Foreskin fibroblast (primary cell): ENCODE measurements at places on chromosomes 16 and 17.
A peak's percentile ranks its signal among the peaks of the same experiment; 100 is the strongest.

DNA sequence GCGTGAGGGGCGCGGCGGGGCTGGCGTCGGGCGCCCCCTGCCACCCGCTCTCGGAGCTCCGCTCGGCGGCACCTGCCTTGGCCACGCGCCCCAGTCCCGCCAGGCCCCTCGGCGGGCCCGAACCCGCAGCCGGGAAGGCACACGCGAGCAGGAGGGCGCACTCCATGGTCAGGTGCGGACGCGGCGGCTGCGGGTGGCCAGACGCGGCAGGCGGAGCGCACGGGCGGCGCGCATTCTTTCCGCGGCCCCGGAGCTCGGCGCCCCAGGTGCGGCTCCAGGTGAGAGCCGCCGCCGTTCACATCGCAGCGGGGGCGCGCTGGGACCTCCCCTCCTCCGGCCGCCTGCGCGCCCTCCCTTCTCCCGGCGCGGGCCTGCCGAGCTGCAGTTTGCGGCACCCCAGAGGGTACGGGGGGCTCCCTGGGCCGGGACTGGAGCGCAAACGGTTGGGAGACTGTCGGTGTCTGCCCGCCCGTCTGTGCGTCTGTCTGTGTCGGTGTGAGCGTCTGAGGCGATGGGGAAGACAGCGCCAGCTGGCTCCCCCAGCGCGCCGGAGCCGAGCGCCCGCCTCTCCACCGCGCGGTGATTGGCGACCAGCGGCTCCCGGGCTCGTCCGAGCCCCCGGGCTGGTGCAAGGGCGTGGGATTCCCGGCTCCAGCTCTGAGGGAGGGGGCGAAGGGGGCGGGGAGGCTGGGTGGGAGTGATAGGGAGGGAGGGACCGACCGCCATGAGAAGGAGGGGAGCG lies at the start of gene ADAMTS18:
Gene ADAMTS18, minus strand, starts transcription at position 505 of the 742 bp plus-strand sequence. Its CDS starts 339 bp downstream, at position 166.
- DNase-seq: no peak

DNA sequence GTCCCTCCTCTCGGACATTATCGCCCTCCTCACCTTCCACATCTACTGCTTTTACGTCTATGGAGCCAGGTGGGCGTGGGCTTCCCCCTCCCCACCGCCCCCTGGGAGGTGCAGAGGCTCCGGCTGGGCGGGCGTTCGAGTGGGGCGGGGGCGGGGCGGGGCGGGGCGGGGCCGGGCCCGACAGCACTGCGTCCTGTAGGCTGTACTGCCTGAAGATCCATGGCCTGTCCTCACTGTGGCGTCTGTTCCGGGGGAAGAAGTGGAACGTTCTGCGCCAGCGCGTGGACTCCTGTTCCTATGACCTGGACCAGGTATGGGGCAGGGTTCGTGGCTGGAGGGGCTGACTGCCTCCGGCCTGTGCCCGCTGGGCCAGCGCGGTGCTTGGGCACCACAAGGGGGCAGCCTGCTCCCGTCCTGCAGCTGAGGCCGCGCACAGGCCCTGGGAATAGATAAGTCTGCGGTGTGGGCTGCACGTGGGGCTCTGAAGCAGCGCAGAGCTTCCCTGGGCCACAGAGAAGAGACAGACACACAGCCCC lies 9.2 kb downstream of the PIGQ start:
- DNase-seq: peak; percentile 45

DNA sequence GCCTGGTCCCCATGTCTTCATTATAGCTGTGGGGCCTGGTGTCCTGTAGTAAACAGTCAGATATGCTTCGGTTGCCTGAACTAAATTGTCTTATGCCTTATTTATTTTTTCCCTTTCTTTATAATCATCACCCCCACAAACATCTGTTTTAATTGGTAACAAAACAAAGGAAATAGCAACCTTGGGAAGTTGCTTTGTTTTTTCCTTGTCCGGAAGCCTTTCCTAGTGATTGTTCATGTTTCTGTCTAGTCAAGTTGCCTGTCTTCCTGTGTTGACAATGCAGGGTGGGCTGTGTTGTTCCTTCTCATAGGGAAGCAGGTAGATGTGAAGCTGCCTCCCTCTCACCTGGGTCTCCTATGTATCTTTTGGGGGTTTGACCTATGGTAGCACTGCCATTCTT lies 16.7 kb downstream of the PGS1 start:
- DNase-seq: no peak

DNA sequence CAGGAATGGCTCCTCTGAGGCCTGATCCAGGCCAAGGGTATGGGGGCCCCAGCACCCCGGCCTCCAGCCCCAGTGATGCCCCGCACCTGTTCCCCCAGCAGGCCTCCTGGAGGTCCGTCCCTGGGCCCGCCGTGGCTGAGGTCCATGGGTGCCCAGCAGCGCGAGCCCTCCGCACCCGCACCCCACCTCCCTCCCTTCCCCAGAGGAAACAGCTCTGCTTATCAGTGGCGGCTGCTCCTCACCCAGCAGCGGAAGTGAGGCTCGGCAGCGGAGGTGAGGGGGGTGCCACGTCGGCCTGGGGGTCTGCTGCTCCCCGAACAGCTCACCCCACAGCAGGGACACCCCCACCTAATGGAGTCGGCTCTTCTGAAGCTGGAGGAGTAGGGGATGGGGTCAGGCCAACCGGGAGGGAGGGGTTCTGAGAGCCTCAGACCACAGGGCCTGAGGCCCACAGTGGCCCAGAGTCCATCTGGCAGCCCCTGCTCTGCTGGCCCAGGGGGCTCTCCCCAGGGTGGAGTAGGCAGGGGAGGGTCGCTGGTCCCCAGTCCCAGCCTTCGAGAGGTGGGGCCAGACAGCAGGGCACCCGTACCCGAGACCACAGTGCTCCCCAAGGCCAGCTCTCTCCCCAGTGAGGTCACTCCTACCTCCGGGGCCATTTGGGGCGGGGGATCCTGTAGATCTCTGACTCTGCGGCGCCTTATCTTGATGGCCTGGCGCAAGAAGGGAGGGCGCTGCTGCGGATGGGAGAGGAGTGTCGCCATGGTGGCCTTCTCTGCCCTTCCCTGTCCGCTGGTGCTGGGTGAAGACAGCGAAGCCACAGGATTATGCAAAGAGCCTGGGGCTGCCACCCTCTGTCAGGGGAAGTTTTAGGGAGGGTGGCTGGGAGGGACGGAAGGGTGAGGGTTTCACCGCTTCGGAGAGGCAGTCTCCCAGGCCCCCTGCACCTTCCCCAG lies at the start of gene UNC13D:
Gene UNC13D, minus strand, starts transcription at position 828 of the 953 bp plus-strand sequence. Its CDS starts 67 bp downstream, at position 761.
- DNase-seq: no peak

DNA sequence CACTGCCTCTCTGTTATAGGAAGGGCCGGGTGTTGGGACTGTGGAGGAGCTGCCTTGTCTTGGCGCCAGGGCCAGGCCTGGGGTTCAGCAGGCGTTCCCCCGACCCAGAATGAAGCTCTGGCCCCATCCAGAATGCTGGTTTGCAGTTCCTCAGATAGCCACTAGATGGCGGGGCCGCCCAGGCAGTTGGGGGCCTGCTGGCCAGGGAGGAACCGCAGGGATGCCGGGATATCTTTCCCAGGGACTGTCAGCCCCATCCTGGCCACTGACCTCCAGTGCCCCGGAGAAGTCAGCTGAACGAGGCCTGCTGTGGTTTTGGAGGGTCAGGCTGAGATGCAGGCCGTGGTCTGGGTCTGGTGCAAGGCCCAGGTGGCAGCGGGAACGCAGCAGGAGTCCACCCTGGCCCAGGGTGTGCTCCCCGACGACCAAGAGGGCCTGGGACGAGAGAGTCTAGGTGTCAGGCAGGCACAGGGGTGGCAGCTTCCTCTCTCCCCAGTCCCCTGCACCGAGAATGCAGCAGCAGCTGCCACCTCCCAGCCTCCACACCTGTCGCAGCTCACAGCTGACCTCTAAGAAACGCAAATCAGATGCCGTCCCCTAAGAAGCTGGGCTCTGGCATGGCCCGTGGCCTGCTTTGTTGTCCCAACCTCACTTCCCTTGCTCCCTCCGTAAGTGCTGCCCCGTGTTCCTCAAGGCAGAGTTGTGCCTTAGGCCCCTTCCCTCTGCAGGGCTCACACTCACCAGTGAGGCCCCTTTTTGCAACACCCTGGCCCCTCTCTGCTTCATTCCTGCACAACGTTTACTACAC lies 51.2 kb downstream of the RMI2 start:
- peak; percentile 50 for DNase-seq

DNA sequence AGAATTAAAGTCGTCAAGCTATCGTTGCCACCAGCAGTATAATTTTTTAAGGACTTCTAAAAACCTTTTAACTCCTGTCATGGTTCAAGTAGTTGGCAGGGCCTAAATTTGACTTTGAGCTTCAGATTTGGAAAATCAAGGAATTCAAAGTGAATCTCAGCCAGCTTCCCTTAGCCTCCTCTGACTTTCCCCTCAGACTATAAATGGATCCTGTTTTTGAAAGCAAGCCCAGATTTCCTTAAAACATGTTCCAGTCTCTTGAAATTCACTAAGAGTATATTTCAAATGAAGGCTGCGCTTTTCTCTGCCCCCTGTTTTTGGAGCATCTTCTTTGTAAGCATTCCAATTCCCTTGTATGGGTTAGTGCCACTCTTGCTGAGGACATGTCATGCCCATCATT lies 101.8 kb upstream of the CDH8 start:
- DNase-seq: no peak
